ENCODE measurements at places on chromosomes 2 and 18. TPM values are rescaled to one million over a fixed set of nuclear protein-coding genes. Genes with fewer than 3 reads are reported as not detected.

DNA sequence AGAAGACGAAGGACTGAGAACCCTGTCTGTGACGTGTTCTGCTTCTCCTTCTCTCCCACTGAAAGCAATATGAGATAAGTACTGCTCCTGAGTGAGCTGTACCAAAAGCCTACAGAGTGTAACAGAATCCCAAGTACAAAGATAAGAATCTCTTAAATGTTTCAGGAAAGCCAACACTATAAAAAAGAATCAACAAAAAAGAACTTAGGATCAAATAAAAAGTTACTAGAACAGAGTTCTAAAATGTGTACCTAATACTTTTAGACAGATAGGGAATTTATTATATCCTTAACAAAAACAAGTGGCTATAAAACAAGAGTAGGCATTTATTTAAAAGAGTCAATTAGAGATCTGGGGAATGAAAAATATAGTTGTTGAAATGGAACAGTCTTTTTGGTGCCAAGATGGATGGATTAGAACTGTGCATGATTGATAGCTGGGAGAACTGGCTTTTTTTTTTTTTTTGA, 49.0 kb downstream of the NCOA1 start:
- DNase-seq = no peak

GRCh38 chr2:152678808-152679207, 38.5 kb downstream of the PRPF40A start:
- no peak for DNase-seq

DNA sequence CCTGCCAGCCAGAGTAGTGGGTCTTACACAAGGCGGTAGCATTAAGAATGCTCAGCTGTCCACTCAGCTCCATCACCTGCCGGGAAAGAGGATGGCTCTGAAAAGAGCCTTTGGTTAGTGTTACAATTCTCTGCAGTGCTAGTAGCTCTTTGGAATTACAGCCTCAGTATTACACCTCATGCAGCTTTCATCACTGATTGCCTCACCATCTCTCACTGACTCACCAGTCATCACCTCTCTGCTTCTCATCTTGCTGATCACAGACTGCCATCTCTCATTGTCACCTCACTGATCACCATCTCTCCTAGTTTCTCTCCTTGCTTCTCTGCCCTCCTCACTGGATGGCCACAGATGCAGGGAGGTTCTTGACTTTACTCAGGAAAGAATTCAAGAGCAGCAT, 573.5 kb upstream of the SETBP1 start:
- no peak for DNase-seq

- no peak for DNase-seq
Measured at GRCh38 chr2:241558532-241559322, at the start of gene BOK. BOK (plus strand) TSS chr2:241558745; CDS start chr2:241559484, 739 bp downstream.

DNA sequence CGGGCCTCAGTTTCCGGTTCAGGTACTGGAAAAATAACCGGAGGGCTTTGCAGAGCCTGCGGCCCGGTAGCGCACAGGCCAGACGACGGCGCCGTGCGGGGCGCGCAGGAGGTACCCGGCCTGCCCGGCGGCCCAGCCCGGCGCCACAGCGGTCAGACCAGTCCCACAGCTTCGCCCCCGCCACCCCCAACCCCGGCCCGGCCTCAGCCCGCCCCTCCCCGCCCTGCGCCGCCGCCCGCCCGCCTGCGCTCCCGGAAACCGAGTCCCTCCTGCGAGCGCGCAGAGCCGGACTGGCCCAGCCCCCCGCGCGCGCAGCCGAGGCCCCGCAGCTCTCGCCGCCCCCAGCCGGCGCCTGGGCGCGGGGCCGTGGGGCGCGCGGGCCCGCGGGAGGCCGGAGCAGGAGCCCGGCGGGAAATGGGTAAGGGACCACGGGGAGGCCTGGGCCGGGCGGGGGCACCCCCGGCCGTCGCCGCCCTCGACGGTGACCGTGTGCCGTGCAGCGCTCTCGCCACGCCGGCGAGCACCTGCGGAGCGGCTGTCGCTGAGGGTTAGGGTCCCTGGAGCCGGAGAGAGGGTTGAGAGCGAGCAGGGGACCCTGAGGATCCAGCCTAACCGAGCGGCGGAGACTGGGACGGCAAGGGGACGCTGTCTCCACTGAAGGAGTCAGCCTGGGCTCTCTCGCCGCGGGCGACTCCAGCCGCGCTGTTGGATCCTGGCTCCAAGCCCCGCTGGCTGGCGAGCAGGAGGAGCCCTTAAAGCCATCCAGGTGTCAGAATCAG, 16.5 kb upstream of the PSD4 start:
- DNase-seq = no peak

GRCh38 chr2:170917957-170918356, 11.1 kb upstream of the GORASP2 start:
- no peak for DNase-seq

DNA sequence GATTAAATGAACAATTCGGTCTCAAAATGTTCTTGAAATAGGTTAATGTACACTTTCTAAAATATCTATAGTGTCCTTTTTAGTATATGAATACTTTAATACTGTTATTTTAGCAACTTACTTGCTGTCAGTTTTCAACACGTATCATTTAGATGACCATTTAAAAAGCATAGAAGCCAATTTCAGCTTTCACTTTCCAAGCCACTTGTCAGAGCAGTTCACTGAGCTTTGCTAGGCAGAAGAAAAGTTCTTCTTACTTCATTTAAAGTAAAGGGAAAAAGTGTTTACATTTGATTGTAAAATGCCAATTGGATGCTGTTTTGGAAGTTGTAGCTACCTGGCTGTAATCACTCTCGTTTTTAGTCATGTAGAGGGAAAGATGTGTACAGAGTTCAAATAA, 126.0 kb downstream of the KCNH7 start:
- no peak for DNase-seq

- DNase-seq = no peak
Measured at GRCh38 chr18:72572896-72573295, 28.8 kb upstream of the CBLN2 start.

DNA sequence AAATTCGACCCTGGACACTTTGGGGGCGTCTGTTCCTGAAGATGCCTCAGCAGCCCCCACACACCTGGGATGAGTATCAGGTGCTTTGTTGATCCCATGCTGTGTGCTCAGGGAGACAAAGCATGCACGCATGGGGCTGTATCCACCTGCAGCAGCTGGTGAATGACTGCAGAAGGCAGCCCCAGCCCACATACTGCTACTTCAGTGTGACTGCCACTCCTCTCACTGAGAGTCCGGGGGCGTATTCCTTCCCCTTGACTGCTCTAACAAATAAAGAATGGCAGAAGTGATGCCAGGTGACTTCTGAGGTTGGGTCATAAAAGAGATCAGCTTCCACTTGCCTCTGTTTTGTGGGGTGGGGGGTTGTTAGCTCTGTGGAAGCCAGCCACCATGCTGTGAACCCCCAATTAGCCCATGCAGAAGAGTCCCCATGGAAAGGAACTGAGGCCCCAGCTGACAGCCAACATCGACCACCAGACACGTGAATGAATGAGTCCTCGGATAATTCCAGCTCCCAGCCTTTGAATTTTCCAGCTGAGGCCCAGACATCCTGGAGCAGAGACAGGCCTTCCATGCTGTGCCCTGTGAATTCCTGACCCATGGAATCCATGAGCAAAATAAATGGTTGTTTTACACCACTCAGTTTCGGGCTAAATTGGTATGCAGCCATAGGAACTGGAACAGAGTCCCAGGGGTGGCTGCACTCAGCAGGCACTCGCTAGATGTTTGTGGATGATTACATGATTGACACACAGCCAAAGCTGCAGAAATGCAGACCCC, 289.3 kb downstream of the CELF4 start:
- no peak for DNase-seq

DNA sequence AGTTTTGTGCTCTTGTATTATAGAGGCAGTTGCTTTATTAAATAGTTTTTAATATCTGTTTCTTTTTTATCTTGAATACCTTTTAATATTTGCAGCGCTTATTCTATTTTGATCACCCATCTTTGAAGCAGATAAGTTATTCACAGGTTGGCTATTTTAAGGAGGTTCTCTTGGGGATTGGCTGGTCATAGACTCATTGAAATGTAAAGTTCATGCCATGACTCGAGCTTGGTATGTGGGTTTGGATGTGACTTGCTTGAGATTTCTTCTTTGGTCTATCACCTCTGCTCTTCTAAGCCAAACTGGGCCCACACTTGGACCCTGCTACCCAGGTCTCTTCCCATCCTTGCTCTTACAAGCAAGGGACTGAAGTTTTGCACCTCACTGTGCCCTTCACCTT, 33.6 kb downstream of the FARP2 start:
- no peak for DNase-seq

GRCh38 chr2:168180483-168180882, 66.9 kb downstream of the STK39 start:
- no peak for DNase-seq

DNA sequence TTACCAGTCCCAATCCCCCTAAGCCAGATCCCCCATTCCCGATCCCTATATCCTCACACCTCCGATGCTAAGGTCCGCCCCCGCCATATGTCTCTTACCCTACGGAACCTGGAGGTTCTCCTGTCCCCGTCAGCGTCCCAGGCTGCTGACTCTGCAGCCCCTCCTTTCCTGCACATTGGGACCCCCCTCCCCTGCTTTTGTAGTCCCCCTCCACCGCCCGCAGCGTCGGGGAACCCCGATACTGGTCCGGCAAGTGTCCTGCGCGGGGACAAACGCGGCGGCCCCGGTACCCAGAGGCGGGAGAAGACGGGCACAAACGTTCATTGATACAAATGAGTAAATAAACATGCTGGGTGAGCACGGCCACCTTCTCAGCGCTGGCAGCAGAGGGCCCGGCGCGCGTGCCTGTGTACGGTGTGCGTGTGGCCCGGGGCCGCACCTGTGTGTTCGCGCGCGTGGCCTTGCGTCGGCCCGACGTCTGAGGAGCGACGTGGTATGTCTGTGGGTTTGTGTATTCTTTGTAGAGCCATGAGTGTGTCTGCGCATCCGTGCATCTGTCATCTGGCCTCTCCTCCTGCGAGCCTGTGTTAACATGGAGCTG, 2.0 kb upstream of the CYP26B1 start:
- DNase-seq = no peak

DNA sequence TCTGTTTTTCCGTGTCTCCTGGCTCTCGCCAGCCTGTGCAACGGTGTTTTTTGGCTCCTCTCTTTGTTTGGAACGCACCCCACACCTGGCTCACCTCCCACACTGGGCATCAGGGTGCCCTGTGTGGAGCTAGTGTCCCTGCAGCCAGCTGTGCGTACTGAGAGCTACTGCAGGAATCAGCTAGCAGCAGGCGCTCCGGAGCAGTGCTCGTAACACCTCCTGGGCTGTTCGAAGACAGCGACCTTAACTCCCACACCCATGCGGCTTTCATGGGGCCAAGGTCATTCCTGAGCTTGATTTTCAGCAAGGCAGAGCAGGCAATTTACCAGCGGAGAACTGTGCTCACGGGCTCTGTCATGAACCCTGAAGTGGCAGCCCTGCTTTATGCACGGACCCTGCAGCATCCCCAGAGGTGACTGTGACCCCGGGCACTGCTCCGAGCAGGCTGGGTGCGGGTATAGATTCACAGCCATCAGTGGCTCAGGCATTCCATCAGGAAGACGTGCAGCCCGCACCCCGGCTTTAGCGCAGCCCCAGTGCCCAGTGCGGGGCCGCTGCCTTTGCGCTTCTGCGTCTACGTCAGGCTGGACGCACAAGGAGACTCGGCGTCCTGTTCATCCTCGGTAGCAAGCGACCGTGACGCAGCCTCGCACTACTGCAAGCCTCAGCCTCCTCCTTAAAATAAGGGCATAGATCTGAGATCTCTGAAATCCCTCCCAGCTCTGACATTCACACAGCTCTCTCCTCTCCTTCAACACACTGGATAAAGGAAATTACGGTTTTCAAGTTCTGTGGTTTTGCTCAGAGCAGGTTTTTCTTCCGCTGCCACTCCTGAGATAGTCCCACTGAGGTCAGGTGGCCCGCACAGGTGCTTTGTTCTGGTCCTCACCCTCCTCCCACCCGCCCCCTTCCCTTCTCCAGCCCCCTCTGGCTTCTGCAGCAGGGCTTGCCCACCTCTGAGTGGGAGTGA, 58.2 kb downstream of the ADI1 start:
- DNase-seq = no peak

DNA sequence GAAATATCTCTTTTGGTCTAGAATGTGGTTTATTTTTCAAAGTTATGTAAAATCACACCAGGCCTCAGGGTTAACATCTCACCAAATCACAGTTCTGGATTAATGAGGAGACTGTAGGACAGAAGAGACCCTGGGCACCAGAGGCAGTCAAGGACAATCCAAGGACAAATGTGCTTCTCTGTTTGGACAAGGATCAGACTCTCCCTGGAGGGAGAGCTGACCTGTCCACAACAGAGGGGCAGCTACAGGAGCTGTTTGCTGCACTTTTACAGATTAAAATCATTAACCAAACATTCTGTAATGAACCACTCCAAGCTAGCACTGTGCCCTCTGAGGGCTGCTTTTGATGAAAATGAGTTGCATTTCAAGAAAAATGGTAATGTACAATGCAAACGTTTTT, 690.6 kb upstream of the SLC8A1 start:
- no peak for DNase-seq

DNA sequence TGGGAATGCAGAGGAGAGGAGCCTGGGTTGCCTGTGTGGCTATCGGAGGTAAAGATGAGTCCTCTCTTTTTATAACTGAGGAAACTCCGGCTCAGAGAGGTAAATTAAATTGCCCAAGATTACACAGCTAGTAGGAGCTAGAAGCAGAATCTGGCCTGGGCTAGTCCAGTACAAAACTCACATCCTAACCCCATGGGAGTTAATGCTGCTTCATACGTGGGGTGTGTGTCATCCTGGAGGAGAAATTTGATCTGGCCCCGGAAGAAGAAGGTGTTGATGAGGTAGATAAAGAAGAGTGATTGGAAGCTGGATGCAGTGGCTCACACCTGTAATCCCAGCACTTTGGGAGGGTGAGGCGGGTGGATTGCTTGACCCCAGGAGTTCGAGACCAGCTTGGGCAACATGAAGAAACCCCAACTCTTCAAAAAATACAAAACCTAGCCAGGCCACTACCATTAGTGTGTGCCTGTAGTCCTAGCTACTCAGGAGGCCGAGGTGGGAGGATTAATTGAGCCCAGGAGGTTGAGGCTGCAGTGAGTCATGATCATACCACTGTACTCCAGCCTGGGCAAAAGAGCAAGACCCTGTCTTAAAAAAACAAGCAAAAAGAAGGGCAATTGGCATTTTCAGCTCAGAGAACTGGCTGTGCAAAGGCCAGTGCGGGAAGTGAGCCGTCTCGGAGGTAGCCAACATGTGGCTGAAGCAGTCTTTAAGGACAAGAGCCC, 33.7 kb downstream of the CTIF start:
- DNase-seq = no peak

DNA sequence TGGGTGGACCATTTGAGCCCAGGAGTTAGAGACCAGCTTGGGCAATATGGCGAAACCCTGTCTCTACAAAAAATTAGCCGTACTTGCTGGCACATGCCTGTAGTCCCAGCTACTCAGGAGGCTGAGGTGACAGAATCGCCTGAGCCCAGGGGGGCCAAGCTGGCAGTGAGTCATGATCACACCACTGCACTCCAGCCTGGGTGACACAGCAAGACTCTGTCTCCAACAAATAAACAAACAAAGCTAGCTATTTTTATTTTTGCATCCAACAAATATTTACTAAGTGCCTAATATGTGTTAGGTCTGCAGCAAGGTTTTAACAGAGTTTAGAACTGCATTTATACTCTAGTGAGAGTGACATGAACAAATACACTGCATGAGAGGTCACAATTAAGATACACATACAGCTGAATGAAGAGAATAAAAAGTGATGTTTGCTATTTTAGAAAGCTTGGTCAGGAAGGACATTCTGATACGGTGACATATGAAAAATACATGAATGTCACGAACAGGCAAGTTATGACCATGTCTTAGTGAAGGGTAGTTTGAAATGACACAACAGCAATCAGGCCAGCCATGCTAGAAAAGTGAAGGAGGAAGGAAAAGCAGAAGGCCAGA, 83.2 kb upstream of the FRZB start:
- DNase-seq = no peak

The CRYGB gene
- polyA plus RNA-seq = not detected

The FBXO36 gene
- 2.0 TPM for polyA plus RNA-seq

The CD8B2 gene
- polyA plus RNA-seq = not detected

The KIAA2012 gene
- 0.12 TPM for polyA plus RNA-seq

The IL1RL1 gene
- polyA plus RNA-seq = 0.30 TPM

The REG3G gene
- polyA plus RNA-seq = not detected
